ENCODE measurements at places on chromosomes 1 and 21.

DNA sequence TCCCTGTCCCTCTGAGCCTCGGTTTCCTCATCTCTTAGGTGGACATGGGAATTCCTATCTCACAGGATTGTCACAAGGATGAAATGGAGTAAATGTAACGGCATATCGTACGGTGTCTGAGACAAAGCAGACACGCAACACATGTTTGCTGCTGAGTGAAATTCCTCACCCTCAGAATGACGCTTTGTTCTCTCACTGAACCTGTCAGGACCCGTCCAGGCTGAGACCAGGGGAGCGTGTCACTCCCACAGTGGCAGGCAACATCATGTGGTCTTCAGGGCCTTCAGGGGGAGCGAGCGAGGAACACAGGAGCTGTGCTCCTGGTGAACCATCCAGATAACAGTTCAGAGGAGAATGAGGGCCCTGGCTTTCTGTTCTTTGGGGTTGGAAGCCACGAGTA, 74.2 kb downstream of the TOMM20 start:
- DNase-seq: no peak

DNA sequence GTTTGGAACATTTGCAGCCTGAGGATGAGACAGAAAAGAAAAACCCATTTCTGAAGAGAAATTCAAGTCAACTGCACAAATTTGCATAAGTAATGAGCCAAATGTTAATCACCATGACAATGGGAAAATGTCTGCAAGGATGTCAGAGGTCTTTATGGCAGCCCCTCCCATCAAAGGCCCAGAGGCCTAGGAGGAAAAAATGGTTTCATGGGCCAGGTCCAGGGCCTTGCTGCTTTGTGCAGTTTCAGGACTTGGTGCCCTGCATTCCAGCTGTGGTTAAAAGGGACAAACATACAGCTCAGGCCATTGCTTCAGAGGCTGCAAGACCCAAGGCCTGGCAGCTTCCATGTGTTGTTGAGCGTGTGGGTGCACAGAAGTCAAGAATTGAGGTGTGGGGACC, 13.4 kb downstream of the RBM11 start:
- DNase-seq: no peak

- peak; percentile 77 for DNase-seq
Observed at GRCh38 chr1:24047110-24047477, 64.8 kb downstream of the MYOM3 start.

GRCh38 chr1:117754061-117754969, 148.5 kb downstream of the TENT5C start:
- peak; percentile 47 for DNase-seq

DNA sequence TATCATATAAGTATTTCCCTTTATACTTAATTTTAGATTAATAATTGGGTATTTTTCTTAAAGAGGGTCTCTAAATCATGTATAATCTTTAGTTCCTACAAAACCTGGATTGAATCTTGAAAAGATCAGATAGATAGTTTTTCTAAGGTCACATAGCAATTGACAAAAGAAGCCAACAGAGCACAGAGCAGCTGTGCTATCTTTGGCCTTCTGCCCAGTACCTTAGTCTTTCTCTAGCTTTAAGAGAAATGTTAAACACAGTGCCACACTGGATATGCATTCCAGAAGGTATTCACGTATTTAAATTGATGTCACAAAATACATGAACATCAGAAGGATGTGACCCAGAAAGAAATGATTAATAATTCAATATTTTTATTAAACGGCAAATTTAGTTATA, 86.8 kb downstream of the C21orf91 start:
- no peak for DNase-seq

GRCh38 chr21:23952269-23952668, 1655.0 kb downstream of the MRPL39 start:
- no peak for DNase-seq

DNA sequence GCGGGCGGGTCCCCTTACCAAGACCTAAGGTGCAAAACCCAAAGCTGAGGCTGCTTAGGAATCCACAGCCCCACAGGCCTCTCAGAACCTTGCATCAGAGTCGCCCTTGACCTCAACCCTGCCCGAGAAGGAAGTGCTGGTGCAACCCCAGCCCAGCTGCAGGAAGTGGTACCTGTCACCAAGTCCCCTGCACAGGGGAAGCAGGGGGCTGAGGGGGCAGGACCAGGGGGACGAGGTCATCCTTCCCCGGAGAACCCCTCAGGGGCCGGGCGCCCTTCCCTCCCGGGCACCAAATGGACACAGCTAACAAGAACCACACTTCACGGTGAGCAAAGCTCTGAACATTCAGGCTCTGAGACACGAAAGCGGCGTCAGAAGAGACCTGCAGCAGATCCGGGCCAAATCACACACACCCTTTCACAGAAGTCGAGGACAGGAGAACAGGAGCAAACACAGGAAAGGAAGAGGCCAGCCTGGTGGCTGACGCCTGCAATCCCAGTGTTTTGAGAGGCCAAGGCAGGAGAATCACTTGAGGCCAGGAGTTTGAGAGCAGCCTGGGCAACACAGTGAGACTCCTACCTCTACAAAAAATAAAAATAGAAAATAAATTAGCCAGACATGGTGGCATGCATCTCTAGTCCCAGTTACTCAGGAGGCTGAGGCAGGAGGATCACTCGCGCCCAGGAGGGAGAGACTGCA, 6.4 kb downstream of the ITGB2 start:
- DNase-seq: no peak

DNA sequence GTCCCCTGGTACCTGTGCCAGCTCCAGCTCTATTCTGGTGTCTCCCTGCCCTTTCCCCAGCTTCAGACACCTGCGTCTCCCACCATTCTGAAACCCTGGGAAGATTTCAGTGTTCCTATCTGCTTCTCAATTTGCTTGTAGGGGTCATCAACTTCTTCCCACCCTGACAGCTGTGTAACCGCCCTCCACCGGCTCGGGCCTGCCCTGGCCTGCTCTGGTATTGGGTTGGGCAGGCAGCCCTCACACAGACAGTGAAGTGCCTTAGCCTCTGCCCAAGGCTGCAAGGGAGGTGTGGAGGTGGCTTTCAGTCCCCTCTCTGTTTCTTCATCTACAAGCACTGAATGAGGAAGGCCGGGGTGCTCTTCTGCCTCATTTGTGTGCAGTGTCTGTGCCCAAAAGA, 97.2 kb downstream of the LAMC2 start:
- DNase-seq: no peak

GRCh38 chr1:911875-912739, 11.6 kb upstream of the SAMD11 start:
- peak; percentile 17 for DNase-seq

DNA sequence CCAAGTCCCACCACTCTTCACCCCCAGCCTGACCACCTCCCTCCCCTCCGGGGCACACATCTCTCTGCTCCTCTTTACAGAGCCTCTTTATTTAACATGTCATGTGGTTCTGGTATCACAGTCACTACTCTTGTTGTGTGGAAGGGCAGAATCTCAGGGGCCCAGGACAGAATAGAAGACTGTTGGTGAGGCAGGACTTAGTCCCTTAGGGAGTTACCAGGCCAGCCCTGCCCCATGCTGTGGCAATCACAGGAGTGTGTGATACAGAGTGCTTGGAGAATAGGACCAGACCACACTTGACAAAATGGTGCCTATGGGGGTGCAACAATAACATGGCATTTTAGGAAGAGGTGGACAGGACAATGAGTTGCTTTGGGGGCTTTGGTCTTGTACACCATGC, 43.0 kb upstream of the CRNN start:
- no peak for DNase-seq

DNA sequence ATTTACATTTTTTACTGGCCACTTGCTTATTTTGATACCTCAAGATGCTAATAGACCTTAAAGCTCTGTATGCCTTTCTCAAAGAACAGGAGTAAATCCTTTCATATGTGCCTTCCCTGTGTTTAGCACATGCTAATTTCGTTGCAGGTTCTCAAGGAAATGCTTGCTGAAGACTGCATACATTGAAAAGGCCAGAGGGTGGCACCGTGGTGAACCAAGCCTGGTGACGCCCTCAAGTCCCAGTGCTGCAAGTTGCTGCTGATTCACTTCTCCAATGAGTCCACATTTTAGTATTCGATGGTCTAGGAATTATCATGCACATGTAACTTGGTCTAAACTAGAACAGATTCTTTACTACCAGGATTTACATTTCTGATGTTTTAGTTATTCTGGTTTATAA, 94.1 kb downstream of the CLDN17 start:
- no peak for DNase-seq

DNA sequence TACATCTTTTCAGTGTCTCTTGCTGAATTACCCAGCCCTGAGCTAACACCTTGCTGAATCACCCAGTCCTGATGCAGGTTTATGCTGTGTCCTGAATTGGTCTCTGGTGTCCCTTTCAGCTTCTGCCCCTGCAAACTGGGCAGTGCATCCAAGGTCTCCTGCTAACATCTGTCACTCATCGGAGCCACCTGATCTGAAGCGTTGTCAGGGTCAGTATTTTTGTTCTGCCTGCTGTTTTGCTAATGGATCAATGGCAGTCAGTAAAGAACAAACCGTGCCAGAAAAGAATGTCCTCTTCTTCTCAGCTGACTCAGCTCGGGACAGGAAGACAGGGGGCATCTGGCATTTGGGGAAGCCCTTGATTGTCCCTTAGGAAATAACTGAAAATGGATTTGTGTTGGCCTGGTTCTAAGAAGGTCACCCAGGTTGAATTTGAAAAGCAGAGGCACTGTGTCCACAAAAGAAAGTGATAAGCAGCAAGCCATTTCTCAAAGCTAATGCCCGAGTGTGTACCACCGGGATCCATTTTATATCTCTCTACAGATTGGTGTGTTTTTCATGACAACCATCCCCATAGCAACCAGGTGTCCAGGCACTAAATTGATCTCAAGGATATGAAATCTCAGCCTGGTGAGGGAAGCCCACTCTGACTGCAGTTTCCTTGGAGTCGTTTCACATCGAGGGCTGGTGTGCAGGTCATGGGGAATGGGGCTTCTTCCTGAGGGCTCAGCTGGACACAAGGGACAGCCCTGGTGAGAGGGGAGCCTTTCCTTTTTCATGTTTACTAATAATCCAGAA, 109.7 kb upstream of the IRF2BP2 start:
- no peak for DNase-seq

DNA sequence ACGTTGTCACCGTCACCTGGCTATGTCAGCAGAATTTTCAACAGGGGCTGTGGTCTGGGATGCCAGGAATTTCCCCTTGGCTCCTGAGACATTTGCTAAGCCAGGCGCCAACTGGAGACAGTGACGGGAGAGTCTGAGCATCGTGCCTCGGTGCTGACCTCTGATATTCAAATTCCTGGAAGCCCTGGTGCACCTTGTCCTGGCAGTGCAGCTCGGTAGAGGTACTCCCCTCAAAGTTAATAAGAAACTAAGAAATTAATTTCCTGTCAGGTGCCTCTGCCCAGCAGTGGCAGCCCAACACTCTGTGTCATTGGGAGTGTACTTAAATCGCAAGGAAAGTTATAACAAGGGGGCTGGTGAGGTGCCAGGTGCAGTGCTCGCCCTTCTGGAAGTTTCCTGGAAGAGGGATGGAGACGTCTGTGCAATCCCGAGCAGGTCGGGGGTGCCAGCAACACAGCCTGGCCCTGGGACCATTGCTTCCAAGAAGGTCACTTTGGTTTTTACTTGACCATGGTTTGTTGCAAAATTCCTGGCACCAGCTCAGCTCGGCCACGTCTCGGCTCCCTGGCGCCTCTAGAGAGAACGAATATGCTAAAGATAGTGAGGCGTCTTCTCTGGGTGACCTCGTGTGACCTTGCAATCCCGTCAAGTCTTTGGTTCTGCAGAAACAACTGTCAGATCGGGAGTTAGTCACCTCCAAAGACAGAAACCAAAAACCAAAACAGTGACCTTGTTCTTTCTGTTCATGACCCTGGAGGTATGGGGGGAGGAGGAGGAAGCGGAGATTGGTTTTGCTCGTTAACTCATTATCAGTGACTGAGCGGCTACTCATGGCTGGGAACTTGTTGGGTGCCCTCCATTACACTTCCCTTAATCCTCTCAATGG, 149.5 kb upstream of the VAMP3 start:
- no peak for DNase-seq

- DNase-seq: no peak
Observed at GRCh38 chr21:14453339-14454015, 70.5 kb upstream of the HSPA13 start.

- DNase-seq: no peak
Observed at GRCh38 chr1:229582011-229582694, 23.6 kb upstream of the ABCB10 start.

- DNase-seq: no peak
Observed at GRCh38 chr1:87903242-87903641, 574.6 kb downstream of the LMO4 start.

DNA sequence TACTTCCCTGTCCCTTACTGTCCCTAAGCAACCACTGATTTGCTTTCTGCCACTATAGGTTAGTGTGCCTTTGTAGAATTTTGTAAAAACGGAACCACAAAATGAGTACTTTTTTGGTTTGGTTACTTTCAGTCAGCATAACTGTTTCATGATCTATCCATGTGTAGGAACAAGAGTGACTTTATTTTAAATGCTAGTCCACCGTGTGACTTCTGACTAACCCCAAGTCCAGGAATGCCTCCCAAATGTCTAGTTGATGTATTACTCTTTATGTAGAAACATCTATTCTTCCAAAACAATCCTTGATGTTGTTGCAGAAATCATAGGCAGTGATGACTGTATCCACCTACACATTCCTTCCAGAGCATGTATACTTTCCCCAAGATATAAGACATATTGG, 21.3 kb downstream of the ATPAF1 start:
- DNase-seq: no peak

DNA sequence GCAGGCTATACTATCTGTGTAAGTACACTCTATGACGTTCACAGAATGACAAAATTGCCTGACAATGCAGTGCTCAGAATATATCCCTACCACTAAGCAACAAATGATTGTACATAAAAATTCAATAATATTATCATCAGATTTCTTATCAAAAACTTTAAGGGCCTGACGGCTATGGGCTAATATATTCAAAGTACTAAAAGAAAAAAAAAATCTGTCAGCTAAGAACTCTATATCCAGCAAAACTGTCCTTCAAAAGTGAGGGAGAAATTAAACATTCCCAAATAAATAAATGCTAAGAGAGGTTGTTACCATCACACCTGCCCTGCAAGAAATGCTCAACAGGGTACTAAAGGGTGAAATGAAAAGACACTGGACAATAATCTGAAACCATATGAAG, 127.3 kb downstream of the TM2D1 start:
- DNase-seq: no peak

DNA sequence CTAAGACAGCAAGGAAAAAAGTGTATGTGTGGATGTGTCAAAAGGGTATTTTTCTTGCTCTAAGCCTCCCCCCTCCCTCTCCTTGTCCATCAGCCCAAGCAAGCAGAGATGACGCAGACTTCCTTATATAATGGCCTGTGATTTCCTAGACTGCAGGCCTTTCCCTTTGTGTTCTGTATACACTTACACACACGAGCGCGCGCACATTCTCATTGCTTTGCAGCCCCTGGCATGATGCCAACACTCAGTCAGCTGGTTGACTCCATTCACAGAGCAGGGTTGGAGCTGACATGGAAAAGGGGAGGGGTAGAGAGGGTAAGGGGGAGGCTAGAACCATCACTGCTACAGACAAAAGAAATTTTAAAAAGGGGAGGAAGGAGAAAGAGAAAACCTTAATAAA, 41.8 kb downstream of the GATAD2B start:
- DNase-seq: peak; percentile 71

DNA sequence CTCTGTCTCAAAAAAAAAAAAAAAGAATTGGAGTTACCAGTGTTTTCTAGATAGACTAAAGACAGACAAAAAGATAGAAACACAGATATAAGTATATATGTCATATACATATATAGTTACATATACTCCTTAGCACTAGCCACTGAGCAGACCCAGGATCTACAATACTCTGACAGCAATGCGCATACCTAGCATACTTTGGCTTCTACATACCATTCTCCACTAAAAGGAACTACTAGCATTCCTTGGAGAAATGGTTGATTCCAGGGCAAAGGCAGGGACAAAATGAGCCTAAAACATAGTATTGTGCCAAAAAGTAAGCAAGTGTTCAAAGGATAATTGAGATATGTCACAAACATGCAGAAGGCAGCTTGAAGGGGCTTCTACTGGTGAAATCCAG, 22.7 kb downstream of the SYNJ1 start:
- no peak for DNase-seq

Measured in uterus (tissue), 4 donors.